ENCODE measurements at places on chromosomes 1 and 21.

DNA sequence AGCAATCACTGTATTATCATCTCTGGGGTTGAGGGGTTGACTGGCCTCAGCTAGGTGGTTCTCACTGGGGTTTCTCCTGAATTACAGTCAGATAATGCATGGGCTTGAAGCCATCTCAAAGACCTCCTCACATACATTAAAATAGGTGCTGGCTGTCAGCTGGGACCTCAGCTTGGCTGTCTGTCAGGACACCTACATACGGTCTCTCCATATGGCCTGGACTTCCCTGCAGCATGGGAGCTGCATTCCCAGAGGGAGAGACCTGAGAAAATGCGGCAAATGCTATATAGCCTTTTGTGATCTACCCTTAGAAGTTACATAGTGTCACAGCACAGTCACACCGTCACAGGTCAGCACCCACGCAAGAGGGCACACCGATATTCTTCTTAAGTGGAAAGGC, 93.6 kb downstream of the TSEN15 start:
- no peak for DNase-seq
- no peak overlapping the region for H3K27ac ChIP-seq
- no peak overlapping the region for H3K4me3 ChIP-seq
- peaks cover 4% of the 10 kb centered on the region for H3K4me1 ChIP-seq
- H3K27me3 ChIP-seq: peaks cover 2% of the 10 kb centered on the region

- no peaks in the 10 kb centered on the region for H3K27me3 ChIP-seq
- H3K27ac ChIP-seq: no peak overlapping the region
- H3K4me1 ChIP-seq: peaks cover 4% of the 10 kb centered on the region
These were observed 8.3 kb downstream of the DNAI4 start for GRCh38 chr1:66916320-66916719.

DNA sequence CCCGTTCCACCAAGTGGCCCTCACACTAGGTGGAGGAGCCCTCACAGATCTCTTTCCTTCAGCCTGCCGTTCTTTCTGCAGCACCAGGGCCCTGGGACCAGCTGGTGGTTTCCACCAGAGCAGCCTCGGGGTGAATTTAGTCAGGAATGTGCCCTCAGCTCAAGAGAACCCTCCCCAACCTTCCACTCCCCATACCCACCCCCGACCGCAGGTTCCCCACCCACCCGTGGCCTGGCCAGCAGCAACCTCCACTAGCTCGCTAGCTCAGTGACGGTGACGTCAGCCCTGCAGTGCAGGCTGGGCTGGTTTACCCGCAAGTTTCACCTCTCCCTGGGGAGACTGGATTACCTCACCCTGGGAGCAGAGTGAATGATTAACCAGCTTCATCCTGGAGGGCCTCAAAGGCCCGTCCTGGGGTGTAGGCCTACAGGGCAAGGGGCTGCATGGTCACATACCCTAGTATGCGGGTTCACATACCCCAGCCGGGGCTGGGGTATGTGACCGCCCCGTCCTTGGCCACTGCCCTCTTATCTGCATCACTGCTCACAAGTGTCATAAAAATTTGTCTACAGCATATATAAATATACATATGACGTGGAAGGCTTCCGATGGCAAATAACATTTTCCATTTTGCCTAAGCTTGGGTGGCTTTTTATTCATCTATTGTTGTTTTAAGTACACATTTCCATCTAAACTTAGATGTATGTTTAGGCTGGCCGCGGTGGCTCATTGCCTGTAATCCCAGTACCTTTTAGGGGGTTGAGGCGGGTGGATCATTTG, 24.5 kb downstream of the ELF3 start:
- no peak overlapping the region for H3K27ac ChIP-seq
- H3K36me3 ChIP-seq: no peaks in the 10 kb centered on the region
- no peak for DNase-seq
- no peaks in the 10 kb centered on the region for H3K27me3 ChIP-seq
- H3K4me1 ChIP-seq: no peaks in the 10 kb centered on the region
- H3K4me3 ChIP-seq: no peak overlapping the region

DNA sequence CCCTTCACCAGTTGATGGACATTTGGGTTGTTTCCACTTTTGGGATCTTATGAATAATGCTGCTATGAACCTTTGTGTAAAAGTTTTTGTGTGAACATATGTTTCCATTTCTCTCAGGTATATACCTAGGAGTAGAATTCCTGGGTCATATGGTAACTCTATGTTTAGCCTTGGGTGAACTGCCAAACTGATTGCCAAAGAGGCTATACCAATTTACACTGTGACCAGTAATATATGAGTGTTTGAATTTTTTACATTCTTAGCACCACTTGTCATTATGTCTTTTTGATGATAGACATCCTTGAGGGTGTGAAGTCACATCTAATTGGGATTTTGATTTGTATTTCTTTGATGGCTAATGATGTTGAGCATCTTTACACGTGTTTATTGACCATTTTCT, 290.1 kb downstream of the DUSP10 start:
- no peaks in the 10 kb centered on the region for H3K36me3 ChIP-seq
- no peak for DNase-seq
- H3K4me1 ChIP-seq: no peaks in the 10 kb centered on the region

DNA sequence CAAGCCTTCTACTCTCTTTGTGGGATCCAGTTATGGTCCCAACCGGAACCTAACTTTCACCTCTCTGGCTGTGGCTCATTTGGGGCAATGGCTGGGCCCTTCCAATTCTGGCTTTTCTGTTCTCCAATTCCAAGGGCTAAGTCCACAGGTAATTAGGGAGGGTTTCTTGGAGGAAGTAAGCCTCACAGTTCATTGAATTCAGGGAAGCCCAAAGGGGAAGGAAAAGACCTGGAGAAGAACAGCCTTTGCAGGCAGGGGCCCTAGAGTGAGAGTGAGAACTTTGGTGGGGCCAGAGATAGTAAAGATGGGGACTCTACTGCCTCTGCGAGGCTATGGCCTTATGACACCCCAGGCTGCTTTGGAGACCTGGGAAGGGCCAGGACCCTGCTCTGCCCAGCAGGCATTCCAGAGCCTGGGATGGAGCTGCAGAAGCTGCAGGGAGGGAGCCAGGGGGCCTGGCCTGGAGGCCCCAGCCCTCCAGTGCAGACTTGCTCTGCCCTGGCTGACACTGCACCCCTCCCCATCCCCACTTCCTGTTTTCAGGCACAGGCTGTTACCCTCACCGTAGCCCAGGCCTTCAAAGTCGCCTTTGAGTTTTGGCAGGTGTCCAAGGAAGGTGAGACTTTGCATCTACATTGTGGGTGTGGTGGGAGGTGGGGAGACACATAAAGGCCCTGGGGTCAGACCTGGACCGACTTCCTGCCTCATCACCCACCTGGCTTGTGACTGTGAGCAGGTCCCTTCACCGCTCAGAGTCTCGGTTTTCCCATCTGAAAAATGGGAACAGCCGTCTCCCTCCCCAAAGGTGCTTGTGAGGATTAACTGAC, 18.9 kb downstream of the LDLRAP1 start:
- DNase-seq: no peak
- H3K4me3 ChIP-seq: no peak overlapping the region
- peaks cover 48% of the 10 kb centered on the region for H3K4me1 ChIP-seq
- peak overlapping the region; percentile 57 for H3K27ac ChIP-seq
- H3K36me3 ChIP-seq: peaks cover 12% of the 10 kb centered on the region

DNA sequence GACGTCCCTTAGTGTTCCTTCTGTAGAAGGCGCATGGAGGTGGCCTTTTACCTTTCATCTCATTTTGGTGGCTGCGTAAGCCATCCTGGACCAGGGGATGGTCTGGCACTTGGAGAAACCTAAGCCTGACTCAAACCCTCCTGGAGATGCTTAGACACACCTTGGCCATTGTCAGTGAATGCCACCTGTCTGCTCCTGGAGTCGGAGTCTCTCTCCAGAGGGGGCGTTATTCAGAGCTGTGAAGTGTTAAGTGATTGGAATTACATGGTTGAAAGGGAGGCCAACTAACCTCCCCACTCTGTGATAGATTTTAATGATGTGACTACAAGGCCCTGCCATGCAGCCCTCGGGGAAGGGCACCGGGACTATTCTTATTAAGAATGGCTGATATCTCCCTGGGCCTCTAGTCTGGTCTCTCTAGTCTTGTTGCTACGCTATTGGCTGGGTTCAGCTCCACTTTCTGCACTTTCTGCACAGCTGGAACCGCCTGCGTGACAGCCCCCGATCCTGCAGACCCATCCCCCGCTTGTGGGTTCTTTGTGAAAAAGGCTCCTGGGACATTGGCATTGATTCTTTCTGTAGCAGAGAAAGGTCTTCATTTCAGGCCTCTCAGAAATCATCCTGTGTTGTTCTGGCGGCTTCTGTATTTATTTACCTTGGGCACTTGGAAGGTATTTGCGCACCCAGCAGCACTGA, 4.2 kb downstream of the RASSF5 start:
- DNase-seq: no peak
- peaks cover 23% of the 10 kb centered on the region for H3K27me3 ChIP-seq
- H3K36me3 ChIP-seq: no peaks in the 10 kb centered on the region

GRCh38 chr1:245693116-245693793, 538.5 kb downstream of the KIF26B start:
- H3K4me3 ChIP-seq: no peak overlapping the region
- peaks cover 6% of the 10 kb centered on the region for H3K36me3 ChIP-seq
- DNase-seq: no peak

- H3K36me3 ChIP-seq: peaks cover 5% of the 10 kb centered on the region
- H3K27me3 ChIP-seq: no peaks in the 10 kb centered on the region
- DNase-seq: no peak
- H3K4me3 ChIP-seq: no peak overlapping the region
- no peak overlapping the region for H3K27ac ChIP-seq
- peaks cover 2% of the 10 kb centered on the region for H3K4me1 ChIP-seq
These were observed 140.2 kb upstream of the SGIP1 start for GRCh38 chr1:66393586-66394287.

DNA sequence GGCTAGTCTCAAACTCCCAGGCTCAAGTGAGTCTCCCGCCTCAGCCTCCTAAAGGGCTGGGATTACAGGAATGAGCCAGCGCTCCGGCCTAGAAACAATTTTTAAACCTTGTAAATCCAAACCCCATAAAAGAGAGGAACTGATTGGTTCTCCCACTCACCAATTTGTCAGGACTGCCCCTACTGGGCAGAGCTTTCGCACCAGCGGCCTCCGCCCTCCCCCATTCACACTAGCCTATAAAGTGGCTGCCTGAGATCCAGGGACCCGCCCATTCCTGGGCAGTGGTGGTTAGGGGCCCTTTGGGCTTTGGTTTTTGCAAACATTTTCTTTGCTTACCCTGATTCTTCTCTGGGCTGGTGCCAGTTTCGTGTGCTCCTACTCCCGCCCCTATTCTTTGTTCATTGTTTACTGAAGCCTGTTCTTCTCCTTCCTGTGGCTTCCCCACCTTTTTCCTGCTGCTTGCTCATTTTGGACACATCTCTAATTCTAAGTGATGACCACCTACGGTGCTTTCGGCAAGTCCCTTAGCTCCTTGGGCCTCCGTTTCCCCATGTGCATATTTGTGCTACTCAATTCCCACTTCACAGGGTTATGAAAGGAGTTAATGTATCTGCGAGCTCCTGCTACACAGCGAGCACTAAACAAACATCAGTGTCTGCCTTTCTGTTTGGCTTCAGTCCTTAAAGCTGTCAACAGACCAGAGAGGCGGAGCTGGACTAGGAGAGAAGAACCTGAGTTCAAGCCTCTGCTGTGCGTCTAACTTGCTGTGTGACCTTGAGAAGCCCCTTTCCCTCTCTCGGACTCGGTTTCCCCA, 39.8 kb upstream of the CLIC4 start:
- H3K36me3 ChIP-seq: no peaks in the 10 kb centered on the region
- H3K4me1 ChIP-seq: peaks cover 22% of the 10 kb centered on the region
- no peak overlapping the region for H3K4me3 ChIP-seq
- H3K27ac ChIP-seq: peak overlapping the region; percentile 91
- peaks cover 6% of the 10 kb centered on the region for H3K27me3 ChIP-seq

- peaks cover 2% of the 10 kb centered on the region for H3K27me3 ChIP-seq
- H3K4me1 ChIP-seq: peaks cover 19% of the 10 kb centered on the region
- DNase-seq: peak; percentile 28
- no peaks in the 10 kb centered on the region for H3K36me3 ChIP-seq
These were observed 6.5 kb upstream of the NPL start for GRCh38 chr1:182783068-182783467.

DNA sequence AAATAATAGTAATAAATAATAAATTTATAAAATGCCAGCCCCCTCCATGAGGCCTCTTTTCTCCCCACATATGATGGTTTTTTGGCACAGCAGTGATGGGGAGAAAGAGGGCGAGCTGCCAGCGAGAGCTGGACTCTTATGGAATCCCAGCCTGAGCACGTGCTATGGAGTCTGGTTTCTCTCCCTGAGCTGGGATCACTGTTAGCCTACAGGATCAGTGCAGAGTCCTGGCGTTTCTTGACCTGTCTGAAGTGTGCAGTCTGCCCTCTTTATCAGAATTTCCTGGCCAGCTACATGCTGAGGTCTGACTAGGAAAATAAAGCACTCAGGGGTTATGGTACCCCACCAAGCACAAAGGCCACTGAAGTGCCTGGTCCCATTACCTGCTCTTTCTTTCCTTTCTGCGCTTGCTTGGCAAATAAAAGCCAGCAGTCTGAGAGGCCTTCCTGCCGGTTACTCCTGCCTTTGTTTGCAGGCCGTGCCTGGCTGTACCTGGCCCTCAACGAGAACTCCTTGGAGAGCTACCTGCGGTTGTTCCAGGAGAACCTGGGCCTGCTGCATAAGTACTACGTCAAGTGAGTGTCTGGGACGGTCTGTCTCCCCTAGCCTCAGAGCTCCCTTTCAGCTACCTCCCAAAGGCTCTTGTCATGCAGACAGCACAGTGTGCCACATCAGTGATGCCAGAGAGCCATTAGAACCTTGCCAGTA, 18.5 kb upstream of the SLC25A34 start:
- H3K4me1 ChIP-seq: peaks cover 10% of the 10 kb centered on the region
- no peak for DNase-seq
- no peak overlapping the region for H3K4me3 ChIP-seq
- H3K27ac ChIP-seq: no peak overlapping the region

DNA sequence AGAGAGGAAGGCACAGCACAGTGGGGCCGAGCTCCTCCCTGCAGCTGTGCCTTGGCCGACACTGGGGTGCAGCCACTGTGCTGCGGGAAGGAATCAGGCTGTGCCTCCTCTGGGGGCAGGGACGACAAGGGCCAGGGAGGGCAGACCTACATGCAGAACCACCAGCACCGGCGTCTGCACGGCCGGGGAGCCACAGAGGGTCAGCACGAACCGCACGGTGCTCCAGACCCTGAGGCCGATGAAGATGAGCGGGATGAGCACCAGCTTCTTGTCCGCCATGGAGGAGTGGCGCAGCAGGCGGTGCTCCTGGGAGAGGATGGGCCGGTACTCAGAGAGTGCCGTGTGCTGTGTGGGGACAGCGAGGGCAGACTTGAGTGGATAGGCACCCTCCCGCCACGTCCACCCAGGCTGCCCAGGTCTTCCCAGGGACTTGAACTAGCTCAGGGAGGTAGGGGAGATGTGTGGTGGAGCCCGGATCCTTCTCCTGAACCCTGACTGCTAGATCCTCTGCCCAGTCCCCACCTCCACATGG, 23.5 kb downstream of the GPR157 start:
- H3K4me1 ChIP-seq: no peaks in the 10 kb centered on the region
- H3K4me3 ChIP-seq: no peak overlapping the region
- no peaks in the 10 kb centered on the region for H3K36me3 ChIP-seq
- DNase-seq: no peak
- H3K27me3 ChIP-seq: peaks cover 5% of the 10 kb centered on the region

GRCh38 chr1:226635456-226635941, 86.9 kb downstream of the STUM start:
- H3K4me3 ChIP-seq: peak overlapping the region; percentile 71
- peaks cover 55% of the 10 kb centered on the region for H3K36me3 ChIP-seq
- peaks cover 39% of the 10 kb centered on the region for H3K4me1 ChIP-seq

- peaks cover 77% of the 10 kb centered on the region for H3K4me1 ChIP-seq
- peaks cover 4% of the 10 kb centered on the region for H3K36me3 ChIP-seq
- peaks cover 61% of the 10 kb centered on the region for H3K27me3 ChIP-seq
- DNase-seq: no peak
- no peak overlapping the region for H3K27ac ChIP-seq
These were observed 630 bp upstream of the LHX9 start for GRCh38 chr1:197916500-197916983.

- no peak for DNase-seq
- peaks cover 4% of the 10 kb centered on the region for H3K27me3 ChIP-seq
- H3K4me1 ChIP-seq: peaks cover 14% of the 10 kb centered on the region
These were observed 78.2 kb downstream of the SLC66A1 start for GRCh38 chr1:19390166-19390850.

Measured in endothelial cell (in vitro differentiated cells).